NCI-H524 treated with DMSO at 0.1 percent for 48 hours (cell line): ENCODE measurements at places on chromosomes 6 and 20.
A peak's percentile ranks its signal among the peaks of the same experiment; 100 is the strongest.

DNA sequence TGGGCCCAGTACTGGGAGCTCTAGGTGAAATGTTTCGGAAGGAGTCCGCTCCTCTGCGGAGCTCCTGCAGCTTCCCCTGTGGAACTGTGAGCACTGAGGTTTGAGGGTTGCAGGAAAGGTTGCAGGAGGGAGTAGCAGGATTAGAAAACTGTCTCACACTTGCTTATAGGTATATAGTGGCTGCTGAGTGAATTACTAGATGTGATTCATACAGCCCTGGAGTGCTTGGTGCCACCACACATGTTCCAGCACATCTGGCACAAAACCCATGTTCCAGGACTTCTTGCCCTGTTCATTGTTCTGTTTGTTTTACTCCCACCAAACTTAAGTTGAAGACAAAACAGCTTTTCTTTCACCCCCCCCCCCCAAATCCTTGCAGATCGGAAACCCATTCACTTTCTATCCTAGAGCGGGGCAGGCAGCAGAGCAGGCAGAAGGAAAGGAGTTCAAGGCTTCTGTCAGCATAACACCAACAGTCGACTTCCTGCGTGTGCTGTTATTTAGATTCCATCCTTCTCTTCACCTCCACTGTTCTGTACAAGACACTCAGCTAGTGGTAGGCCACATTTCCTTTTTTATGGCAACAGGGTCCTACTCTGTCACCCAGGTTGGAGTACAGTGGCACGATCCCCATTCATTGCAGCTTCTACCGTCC is 669 bp upstream of the PEX6 start:
- DNase-seq = no peak

GRCh38 chr6:85364344-85364743 is 85.5 kb upstream of the NT5E start:
- no peak for DNase-seq

- no peak for DNase-seq
These were observed 3.3 kb upstream of the TMEM14A start for GRCh38 chr6:52667572-52667971.

- no peak for DNase-seq
These were observed 7.7 kb upstream of the RPL7L1 start for GRCh38 chr6:42871711-42872110.

DNA sequence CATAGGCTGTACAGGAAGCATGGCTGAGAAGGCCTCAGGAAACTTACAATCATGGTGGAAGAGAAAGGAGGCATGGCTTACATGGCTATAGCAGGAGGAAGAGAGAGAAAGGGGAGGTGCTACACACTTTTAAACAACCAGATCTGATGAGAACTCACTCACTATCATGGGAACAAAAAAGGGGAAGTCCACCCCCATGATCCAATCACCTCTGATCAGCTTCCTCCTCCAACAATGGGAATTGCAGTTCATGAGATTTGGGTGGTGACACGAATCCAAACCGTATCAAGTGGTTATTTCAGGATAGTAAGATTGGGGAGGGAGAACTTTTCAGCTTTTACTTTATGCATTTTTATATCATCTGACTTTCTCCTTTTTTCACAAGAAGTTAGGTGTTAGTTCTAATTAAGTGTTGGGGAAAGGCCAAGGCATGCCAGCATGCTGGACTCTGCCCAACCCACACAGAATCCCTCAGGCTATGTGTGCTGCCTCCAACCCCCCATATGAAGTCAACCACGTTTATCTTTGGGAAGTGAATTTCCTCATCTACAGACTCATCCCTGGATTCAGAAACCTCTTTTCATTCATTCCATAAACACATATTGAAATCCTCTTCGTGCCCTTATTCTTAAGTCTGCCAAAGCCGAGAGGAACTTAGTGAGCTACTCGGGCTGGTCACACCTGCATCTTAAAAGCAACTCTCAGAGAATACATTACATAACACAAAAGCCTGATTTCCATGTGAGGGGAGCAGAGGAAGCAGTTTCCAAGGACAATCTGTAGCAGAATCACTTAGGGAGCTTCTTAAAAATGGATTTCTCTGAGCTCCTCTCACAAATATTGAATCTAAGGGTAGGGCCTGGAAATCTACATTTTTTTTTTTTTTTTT is 16.7 kb upstream of the CLIC5 start:
- DNase-seq = no peak

GRCh38 chr6:4169028-4169789 is 33.8 kb upstream of the ECI2 start:
- DNase-seq = no peak

DNA sequence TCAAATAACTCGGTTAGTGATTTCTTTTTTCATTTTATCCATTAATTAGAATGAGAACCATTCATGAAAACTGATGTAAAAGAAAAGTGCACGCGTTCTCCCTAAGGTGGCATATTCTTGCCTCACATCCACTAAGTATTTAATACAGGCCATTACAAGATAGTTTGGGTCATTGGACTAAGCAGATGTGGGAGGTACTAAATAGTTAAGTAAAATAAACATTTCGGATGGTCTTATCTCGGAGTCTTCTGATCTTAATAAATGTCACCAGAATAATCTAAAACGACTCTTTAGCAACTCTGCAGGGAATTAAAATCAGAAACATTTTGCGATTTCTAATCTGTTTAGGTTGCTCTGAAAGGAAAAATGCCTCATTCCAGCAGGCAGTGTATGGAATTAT is 78.7 kb downstream of the RFX6 start:
- DNase-seq = no peak

GRCh38 chr20:59291740-59292383 is 8.5 kb upstream of the EDN3 start:
- DNase-seq = no peak

- no peak for DNase-seq
These were observed 181.2 kb downstream of the FOXA2 start for GRCh38 chr20:22403022-22403631.

DNA sequence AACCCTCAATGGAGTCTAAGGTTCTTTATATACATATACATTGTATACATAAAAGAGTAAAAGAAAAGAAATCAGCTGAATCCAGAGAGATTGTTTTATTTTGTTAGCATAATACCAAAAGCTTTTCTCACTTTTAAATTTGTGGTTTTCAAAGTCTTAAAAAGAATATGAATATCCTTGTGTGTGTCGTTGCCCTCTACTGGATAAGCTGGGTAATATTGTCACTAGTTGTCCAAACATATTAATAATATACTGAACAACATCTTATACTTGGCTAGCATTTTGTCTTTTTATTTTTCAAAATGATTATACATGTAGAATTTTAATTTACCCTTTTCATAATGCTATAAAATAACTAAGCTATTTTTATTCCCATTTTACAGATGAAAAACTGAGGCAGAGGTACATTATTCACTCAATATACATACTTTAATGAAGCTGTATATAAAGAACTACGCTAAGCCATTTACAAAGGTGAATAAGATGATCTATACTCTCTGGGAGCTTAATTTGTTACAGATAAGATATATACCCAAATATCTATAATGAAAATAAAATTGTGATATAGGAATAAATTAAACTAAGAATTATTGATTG is 531.7 kb downstream of the TFAP2B start:
- DNase-seq = no peak

DNA sequence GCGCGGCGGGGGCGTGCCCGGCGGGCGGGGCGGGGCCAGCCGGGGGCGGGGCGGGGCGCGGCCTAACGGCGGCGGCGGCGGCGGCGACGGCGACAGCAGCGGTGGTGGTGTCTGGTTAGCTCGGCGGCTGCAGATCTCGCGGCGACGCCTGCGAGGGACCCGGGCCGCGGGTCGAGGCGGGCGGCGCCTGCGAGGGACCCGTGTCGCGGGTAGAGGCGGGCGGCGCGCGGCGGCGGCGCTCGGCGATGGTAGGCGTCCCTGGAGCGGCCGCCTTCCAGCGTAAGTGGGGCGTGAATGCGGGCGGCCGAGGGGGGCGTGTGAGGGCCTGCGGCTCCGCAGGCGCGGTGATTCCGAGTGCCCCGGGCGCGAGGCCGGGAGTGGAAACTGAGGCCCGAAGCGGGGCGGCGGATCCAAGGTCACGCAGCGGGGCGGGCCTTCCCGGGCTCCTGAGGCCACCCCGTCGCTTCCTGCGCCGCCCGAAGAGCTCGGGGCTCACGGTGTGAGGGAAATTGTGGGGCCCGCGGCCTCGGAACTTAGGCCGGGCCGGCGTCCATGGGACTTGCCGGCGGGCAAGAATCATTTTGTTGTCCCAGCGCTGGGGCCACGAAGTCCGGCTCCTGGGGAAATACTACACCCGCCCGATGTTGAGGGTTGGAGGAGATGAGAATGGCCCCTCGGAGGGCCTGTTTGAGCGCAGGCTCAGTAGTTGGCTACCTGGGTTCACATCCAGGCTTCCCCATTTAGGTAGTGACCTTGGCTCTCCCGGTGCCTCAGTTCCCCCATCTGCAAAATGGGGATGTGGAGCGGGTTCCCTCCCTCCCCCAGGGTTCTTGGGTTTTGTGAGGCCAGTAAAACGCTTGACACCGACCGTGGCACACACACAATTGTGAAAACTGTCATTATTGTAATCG is at the start of gene CBFA2T2:
Gene CBFA2T2, plus strand, starts transcription at position 74 of the 911 bp plus-strand sequence. Its CDS starts 172 bp downstream, at position 246.
- no peak for DNase-seq

- no peak for DNase-seq
These were observed 76.5 kb downstream of the QKI start for GRCh38 chr6:163490826-163491577.

GRCh38 chr6:125743604-125744003 is 5.8 kb upstream of the HEY2 start:
- DNase-seq = no peak

DNA sequence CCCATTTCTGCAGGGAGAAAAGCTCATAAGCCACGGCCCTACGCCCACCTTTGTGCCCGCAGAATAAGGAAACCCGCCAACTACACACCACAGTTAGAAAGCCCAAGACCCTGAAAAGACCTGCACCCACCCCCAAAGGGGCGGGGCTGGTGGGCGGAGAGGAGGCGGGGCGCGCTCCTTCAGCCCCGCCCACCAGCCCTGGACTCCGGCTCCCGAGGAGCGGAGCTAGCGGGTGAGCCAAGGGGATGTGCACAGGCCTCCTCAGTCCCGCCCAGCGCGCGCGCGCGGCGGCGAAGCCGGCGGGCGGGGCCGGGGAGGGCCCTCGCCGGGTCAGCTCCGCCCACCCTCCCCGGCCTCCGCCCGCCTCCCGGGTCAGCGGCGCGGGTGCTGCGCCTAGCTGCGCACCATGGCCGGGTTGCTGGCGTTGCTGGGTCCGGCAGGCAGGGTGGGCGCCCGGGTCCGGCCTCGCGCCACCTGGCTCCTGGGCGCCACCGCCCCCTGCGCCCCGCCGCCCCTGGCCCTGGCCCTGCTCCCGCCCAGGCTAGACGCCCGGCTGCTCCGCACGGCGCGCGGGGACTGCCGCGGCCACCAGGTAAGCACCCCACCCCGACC is at the start of gene FAM210B:
Gene FAM210B, plus strand, starts transcription at position 375 of the 612 bp plus-strand sequence. Its CDS starts 32 bp downstream, at position 407.
- peak; percentile 25 for DNase-seq

- no peak for DNase-seq
These were observed 41.4 kb downstream of the PKIB start for GRCh38 chr6:122651604-122652003.

DNA sequence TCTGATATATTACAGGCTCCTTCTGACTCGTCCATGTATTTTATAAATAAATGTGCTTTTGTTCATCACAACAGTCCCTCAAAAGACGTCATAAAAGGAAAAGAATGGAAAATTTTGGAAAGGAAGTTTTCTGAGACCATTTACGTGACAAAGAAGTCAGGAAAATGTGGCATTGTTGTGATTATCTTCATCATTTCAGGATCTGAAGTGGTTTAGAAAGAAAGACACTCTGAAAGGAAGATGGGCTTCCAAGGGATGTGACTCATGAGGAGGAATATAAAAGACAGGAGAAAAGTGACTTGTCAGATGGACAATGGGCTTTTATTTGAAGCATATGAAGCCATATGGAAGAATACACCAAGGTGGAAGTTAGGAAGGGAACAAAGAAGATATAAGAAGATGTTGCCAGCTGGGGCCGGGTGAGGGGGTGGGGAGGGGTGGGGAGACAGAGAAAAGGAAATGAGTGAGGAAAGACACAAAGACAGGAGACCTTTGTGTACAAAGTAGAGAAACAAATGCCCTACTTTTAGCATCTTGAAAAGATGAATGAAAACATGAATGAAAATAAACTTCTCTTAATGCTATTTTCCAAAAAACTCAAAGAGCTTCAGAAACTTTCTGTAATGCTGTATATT is 190.3 kb upstream of the PREP start:
- peak; percentile 2 for DNase-seq

DNA sequence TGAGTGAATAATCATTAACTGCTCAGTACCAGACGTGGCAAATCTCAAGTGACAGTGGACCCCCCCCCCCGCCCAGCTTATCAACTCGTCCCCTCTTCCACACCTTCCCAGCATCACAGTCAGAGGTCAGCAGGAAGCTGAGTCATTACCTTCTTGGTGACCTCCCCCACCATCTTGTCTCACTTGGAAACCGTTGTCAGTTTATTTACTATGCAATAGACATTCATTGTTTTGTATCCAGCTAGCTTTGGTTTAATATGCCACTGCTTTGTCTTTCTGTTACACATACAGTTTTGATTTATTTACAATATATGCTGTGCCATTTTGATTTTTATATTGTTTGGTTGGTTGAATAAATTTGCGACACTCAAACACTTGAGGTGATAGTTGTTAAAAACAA is 158.1 kb downstream of the QKI start:
- no peak for DNase-seq

- DNase-seq = peak; percentile 29
These were observed 567 bp downstream of the HS3ST5 start for GRCh38 chr6:114342086-114342825.

GRCh38 chr20:18727032-18727508 is 86.5 kb upstream of the SCP2D1 start:
- DNase-seq = no peak

DNA sequence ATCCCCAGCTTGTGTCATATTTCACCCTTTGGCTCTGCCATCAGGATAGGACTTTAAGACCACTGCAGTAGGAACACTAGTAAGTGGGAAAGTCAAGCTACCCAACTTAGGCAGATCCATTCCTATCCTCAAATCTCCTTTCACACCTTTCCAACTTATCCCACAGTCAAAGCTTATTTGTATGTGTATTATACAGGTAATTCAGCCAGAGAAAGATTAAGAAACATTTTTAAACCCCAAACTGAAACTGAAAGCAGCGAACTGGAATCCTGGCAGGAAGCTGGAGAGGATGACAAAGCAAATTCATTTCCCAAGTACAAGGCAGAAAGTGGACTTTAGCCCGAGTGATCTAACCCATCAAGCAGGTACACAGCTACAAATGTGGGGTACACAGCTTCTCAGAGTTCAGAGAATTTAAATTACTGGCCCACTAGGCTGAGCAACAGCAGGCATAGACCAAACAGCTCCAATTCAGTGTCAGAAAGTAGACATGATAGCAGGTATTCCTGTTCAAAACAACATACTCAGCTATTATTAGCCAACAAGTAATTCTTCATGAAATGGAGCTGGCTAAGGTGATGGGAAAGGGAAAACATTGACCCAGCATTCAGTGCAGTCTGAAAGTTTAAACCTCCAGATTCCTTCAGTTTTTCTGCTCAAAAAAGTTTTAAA is 39.1 kb downstream of the ILRUN start:
- DNase-seq = no peak

GRCh38 chr6:140414966-140415620 is 1040.6 kb upstream of the CITED2 start:
- no peak for DNase-seq

GRCh38 chr6:167799033-167799821 is 27.5 kb upstream of the AFDN start:
- DNase-seq = peak; percentile 98
